Endothelial cell (in vitro differentiated cells): ENCODE measurements at places on chromosomes 12 and 14. TPM values are rescaled to one million over a fixed set of nuclear protein-coding genes. Genes with fewer than 3 reads are reported as not detected.

- H3K36me3 ChIP-seq = peaks cover 7% of the 10 kb centered on the region
- no peak overlapping the region for H3K27ac ChIP-seq
- H3K27me3 ChIP-seq = peaks cover 8% of the 10 kb centered on the region
- H3K4me1 ChIP-seq = peaks cover 55% of the 10 kb centered on the region
These were observed 107.3 kb downstream of the ZFP36L1 start for GRCh38 chr14:68685419-68686204.

- H3K36me3 ChIP-seq = peaks cover 1% of the 10 kb centered on the region
- no peak overlapping the region for H3K4me3 ChIP-seq
- no peaks in the 10 kb centered on the region for H3K4me1 ChIP-seq
- H3K27ac ChIP-seq = no peak overlapping the region
- DNase-seq = no peak
These were observed 996.5 kb downstream of the AACS start for GRCh38 chr12:126061777-126062176.

DNA sequence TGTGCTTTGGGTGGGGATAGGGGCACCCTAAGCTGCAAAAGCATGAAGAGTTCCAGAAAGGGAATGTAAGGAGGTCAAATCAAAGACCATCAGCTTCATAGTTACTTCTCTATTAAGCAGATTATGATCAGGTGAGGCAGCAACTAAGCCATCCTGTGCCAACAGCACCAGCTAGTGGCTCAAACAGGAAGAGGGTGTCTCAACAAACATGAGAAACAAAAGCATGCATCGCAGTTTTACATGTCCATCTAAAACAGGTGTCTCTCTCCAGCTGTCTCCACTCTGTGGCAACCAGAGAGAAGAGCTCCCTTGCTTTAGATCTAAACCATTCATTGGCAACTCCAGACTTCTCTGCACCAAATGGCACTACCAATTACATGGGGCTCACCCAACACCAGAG lies 52.9 kb downstream of the ACTN1 start:
- no peak overlapping the region for H3K4me3 ChIP-seq
- H3K27me3 ChIP-seq = peaks cover 7% of the 10 kb centered on the region
- H3K27ac ChIP-seq = peak overlapping the region; percentile 26
- peaks cover 27% of the 10 kb centered on the region for H3K4me1 ChIP-seq

DNA sequence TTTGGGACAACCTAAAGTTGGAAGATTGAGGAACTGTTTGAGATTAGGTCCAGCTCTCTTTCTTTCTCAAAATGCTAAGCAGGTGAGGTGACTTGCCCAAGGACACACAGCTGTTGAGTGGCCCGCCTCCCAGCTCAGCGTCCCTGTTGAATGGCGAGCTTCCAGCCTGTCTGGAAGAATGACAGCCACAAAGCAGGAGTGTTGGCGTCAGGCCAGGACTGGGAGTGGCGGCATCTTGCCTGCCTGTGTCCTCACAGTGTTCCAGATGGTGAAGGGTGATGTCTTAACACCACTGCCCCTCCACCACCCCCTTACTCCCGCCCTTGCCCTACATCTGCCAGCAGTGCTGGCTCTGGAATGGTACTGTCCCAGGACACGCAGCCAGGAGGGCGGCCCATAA lies 4.4 kb upstream of the CEBPE start:
- H3K4me1 ChIP-seq = peaks cover 53% of the 10 kb centered on the region
- H3K36me3 ChIP-seq = peaks cover 14% of the 10 kb centered on the region
- peaks cover 7% of the 10 kb centered on the region for H3K27me3 ChIP-seq

Gene CLEC4C
- not detected for total RNA-seq
